ENCODE measurements at places on chromosomes 3 and 15.
A peak's percentile ranks its signal among the peaks of the same experiment; 100 is the strongest.

DNA sequence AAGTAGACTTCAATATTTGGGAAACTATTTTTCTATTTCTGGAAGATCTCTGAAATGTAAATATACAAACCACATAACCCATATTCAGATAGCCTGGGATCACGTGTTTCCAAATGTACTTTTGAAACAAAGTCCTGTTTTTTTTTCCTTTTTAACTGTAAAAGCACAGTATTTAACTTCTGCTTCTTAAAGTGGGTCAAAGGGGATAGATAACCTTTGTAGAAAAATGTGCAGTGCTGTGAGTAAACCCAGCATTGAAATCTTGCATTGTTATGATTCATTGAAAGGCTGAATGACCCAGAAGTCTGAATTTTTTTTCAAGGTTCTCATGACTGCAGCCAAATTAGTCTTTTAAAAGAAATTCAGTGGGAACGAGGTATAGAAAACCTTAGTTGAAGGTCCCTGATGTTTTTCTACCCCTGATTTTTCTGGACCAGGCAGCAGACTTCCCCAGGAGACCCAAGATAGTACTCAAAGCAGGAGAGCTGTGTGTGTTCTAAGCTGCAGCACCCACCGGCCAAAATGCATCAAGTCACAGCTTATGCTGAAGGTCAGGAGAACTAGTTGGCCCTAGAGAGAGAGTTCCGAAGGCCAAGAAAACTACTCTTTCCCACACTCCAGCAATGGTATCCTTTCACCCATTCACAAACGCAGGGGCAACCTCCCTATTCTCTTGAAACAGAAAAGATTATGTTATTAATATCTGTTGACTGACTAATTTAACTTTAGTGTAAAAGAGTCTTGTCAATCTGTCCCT, 43.6 kb upstream of the APH1B start:
- peak; percentile 72 for DNase-seq

GRCh38 chr15:25802285-25802830, 60.8 kb downstream of the ATP10A start:
- no peak for DNase-seq

DNA sequence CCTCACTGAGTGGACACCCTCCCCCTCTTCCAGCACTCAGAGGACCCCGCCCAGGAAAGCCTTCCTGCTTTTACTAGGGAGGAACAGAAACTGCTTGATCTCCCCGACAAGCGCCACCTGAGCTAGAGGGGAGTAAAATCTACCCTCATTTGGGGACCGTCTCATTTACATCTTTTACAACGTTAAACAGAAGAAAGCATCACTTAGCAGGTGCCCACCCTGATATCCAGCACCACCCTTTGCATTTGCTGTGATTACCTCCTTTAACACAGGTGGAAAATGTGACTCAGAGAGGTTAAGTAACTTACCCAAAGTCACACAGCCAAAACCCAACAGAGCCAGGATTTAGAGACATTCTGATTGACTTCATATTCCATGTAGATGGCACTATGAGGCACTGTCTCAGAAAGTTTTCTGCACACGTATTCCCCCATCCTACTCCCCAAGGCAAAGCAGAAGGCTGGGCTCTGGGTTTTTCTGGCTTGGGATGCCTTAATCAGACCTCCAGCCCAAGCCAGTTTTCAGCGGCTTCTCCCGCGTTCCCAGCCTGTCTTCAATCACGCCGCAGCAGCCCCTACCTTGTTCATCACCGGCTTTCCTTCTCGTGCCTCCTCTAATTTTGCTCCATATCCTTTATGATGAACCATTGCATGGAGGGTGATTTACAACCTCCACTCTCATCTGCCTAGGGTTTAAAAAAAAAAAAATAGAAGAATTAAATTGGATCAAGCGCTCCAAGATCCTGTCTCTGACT, 314.6 kb upstream of the PROK2 start:
- DNase-seq, result no peak

GRCh38 chr3:58452176-58452575, 18.5 kb upstream of the PDHB start:
- no peak for DNase-seq

DNA sequence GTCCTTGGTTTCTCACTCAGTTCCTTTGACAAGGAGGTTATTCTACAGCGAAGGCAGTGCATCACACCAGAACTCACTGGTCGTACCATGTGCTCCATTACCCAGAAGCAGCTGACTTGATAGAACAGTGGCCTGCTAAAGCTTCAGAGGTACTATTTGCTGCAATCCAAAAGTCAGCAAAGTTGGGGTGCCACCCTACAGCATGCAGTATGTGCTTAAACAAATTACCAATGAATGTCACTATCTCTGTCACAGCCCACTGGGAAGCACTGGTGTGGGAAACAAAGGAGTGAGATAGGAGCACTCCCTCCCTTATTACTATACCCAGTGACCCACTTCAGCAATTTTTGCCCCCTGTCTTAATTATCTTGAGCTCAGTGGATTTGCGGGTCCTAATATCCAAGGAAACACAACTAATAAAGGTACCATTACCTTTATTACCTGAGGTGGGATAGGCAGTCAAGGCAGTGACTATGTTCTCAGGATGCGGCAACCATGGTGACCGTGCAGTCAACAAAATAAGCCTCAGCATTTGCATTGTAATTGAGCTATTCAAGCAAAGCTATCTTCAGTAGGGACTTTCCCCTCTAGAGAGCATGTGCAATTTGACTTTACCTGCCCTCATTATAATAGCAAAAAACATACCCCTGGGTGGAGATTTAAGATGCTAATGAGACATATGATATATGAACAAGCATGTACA, 199.4 kb downstream of the OCA2 start:
- no peak for DNase-seq

GRCh38 chr3:47054412-47054811, 74.9 kb downstream of the NBEAL2 start:
- DNase-seq, result no peak

DNA sequence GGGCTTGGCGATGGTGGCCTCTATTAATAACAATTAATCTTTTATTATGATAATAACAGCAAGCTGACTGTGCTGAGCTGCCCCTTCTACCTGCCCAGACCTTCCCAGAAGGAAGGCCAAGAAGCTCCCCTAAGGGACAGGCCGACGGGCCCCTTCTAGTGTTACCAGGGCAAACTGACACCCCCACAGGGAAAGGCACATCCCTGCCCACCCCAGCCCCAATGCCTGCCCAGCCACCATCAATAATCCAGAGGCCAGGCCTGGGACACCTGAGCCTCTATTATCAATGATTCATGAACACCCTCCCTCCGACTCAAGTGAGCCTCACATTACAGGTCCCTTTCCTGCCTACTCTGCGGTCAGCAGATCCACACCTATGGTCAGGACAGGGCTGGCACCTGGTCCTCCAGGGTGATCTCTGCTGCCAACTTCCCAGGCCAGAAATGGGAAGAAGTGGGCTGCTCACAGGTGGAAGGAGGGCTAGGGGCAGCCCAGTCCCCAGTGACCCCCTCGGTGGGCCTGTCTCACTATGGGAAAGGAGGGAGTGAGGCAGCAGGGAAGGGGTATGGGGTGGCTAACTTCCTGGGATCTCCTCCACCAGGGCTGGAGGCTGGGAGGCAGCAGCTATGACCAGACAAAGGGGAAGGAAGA, 1.8 kb downstream of the TWF2 start:
- no peak for DNase-seq

- no peak for DNase-seq
Observed at GRCh38 chr3:183296944-183297343, 43.9 kb downstream of the B3GNT5 start.

DNA sequence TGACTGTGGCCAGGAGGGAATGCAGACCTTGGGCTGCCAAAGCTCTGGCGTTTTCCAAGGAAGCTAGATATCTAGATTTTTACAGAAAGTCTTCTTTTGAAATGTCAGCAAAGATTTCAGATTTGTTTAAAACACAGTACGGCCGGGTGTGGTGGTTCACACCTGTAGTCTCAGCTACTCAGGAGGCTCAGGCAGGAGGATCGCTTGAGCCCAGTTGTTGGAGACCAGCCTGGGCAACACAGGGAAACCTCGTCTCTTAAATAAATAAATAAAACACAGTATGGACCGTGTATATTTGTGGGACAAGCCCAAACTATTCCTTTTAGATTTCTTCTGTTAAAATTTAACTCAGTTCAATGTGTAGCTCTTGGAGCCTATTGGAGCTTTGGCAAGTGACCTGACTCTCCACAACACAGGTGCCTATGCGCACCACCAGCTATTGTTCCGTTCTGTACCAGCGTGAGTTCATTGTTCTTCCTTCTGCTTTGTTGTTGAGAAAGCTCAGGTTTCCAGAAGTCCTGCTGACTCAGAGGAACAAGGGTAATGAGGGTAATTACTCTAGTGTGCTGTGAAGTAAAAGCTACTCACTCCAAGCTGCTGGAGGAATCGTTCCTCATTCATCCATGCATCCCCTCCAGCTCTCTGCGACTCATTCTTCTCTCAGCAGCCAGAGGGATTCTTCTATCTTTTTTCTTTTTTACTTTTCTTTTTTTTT, 73.1 kb upstream of the SLC6A6 start:
- peak; percentile 49 for DNase-seq

GRCh38 chr3:104411757-104412156, 955.0 kb upstream of the ALCAM start:
- peak; percentile 19 for DNase-seq

DNA sequence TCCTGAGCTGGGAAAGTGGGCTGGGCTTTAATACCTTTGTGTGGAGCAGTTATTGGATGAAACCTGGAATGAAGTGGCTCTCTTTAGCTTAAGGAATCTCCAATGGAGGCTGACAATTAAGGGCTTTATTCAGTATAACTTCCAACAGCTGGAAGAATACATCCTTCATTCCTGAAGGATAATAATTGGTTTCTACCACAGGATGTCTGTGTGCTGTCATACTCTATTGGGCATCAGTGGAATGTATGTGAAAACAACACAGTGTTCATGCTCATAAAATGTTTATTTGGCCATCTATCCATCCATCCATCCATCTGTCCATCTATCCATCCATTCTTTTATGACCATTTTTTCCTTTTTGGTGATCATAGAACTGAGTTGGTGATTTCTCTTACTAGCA, 220.7 kb upstream of the GAP43 start:
- DNase-seq, result no peak

DNA sequence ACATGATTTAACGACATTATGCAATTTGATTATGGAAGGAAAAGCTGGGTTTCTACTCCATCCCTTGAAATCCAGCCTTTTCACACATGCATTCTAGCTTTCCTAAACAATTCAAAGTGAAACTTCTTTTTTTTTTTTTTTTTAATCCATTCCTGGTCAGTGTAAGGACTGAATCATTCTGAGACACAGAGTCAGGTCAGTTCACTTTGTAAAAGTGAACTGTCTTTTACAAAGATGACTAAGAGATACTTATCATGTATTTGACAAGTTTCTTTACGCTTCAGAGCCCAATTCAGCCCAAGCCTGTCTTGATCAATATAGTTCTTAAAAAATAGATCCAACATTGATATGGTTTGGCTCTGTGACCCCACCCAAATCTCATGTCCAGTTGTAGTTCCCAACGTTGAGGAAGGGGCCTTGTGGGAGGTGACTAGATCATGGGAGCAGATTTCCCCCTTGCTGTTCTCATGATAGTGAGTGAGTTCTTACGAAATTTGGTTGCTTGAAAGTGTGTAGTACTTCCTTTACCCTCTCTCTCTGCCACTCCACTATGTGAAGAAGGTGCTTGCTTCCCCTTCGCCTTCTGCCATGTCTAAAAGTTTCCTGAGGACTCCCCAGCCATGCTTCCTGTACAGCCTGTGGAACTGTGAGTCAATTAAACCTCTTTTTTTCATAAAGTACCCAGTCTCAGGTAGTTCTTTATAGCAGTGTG, 345.6 kb upstream of the THBS1 start:
- no peak for DNase-seq

DNA sequence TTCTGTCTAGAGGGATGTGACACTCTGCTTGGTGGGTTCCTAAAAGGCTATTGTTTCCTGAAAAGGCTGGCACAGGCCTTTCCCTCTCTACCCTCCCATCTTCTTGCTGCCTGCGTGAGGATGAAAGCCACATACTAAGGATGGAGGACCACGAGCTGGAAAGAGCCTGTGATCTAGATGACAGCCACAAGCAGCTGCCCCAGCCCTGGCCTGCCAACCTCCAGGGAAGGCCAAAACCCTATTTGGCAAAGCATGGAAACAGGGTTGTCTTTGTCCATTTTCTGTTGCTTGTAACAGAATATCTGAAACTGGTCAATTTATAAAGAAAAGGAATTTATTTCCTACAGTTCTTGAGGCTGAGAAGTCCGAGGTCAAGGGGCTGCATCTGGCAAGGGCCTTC, 144.5 kb downstream of the FBLN2 start:
- no peak for DNase-seq

GRCh38 chr3:61812517-61812916, 251.1 kb downstream of the PTPRG start:
- no peak for DNase-seq

DNA sequence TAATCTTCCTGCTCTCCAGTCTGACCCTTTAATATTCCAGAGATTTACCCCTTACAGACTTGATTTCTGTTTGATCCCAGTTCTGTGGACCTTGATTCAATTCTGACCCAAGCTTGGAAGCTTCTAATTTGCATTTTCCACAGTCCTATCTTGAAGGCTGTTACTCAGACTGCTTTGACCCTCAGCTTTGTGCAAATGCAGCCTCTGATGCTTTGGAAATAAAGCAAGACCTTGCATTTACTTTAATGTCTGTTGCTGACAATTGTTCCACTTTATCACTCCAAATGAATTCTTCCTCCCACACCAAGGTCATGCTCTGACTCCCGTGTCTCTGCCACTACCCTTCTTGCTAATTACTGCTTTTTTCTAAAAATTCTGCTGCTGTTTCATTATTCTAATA, 886.0 kb downstream of the TUSC7 start:
- DNase-seq, result no peak

DNA sequence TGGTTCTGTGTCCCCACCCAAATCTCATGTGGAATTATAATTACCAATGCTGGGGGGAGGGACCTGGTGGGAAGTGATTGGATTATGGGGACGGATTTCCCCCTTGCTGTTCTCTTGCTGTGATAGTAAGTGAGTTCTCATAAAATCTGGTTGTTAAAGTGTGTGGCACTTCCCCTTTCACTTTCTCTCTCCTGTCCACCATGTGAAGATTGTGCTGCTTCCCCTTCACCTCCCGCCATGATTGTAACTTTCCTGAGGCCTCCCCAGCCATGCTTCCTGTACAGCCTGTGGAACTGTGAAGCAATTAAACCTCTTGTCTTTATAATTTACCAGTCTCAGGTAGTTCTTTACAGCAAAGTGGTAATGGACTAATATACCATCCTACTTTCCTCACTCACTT, 289.6 kb downstream of the EFHB start:
- DNase-seq, result no peak

- no peak for DNase-seq
Observed at GRCh38 chr3:78848392-78849288, 919.2 kb downstream of the ROBO1 start.

GRCh38 chr3:181176601-181177000, 187.1 kb upstream of the DNAJC19 start:
- DNase-seq, result peak; percentile 43

DNA sequence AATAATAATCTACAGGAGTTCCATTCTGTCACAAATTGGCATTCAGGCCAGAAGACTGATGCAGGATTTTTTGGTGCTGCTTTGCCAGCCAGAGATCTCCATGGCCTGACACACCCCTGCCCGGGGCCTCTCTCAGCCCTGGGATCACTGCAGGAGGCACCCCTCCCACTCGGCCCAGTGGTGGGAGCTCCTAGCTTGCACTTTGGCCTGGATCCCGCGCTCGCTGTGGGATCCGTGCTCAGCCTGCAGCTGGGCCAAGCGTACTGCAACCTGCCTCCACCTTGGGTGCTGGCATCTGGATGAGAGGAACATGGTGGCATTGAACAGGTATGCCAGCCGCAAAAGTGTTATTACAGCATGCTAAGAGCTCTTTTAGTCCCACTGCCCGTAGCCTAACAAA, 656.7 kb upstream of the CCDC54 start:
- no peak for DNase-seq

- no peak for DNase-seq
Observed at GRCh38 chr3:120460862-120461261, 10.1 kb upstream of the FSTL1 start.

GRCh38 chr15:61158504-61159407, 70.3 kb downstream of the RORA start:
- DNase-seq, result no peak
